NCI-H1694 treated with DMSO at 0.1 percent for 48 hours (cell line): ENCODE measurements at places on chromosomes 13 and 19.

GRCh38 chr13:38990693-38991092 is at the start of gene STOML3:
STOML3 (minus strand) TSS chr13:38990831; CDS start chr13:38990721, 110 bp downstream.
- no peak for DNase-seq

DNA sequence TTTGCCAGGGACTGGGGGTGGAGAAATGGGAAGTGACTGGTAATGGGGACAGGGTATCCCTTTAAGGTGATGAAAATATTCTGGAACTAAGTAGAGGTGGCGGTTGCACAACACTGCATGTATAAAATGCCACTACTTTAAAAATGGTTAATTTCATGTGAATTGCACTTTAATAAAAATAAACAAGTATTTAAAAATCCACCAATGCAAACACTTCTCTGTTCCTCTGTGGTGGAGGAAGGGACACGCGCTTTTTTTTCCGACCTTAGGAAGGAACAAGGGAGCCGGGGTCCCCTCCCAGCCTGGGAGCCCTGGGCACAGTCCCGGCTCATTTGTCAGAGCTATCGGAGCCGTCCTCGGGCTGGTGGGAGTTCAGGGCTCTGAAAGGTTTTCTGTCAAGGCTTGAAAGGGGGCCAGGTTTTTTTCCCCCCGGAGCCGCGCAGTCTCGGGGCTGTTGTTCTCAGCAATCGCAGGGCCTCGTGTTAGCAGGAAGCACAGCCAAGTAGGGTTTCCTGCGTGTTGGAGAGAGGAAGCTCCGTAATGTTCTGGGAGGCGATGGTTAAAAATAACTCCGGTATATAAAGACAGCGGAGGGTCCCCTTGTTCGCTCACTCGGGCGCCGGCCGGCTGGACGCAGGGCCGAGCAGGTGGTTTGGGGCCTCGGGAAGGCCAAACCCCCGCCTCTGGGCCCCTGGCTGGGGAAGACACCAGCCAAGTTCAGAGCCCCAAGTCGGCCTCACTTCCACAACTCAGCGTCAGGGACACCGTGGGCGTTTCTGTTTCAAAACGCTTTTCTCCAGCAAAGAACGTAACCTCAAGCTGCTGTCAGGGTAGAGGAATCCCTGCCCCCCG is 41.2 kb upstream of the KLF2 start:
- no peak for DNase-seq

- no peak for DNase-seq
Measured at GRCh38 chr19:39865186-39865585, 19.0 kb upstream of the FBL start.

DNA sequence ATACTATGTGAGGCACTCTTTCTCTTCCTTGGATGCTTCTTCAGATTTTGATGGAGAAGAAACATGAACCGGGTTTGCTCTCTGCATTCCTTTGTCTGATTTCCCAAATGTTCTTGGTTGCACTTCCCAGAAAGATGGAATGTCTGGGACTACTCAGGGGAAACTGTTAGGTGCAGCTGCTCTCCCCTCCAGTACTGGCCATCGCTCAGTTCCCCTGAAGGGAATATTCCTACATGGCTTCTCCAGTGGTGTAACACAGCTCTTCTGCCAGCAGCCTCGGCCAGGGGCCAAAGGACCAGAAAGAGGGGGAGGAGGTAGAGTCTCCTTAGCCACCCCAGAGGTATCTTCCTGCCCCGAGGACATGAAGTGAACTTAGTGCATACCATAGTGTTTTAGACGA is 33.5 kb upstream of the SPRY2 start:
- DNase-seq: no peak
